ENCODE measurements at places on chromosomes 7 and 10.

DNA sequence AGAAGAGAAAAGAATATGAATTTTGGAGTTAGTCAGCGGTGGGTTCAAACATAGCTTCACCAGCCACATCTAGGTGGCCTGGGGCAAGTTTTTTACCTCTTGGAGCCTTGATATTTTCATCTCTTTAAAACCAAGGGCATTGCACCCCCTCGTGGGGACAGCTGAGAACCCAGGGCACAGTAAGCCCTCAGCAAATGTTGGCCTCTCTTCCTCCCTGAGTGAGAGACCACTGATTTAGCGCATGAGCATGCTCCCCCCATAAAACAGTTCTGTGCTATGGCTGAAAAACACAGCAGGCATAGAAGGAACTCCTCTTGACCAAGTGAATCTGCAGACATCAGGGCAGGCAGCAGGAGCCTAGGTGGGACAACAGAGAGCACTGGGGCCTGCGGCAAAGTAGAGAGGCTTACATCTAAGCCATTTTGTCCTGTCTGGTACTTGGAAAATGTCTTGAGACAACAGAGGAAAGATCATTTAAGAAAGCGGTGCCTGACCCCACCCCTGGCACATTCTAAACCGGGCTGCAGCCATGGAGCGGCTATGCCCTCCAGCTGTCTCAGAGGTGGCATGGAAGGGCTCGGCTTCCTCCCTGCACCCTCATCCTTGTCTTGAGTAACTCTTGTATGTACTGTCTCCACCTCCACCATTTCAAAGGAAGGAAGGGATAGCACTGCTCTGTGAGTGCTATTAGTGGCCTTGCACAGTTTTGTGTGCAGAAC lies 94.7 kb downstream of the ARHGAP22 start:
- DNase-seq, result no peak

DNA sequence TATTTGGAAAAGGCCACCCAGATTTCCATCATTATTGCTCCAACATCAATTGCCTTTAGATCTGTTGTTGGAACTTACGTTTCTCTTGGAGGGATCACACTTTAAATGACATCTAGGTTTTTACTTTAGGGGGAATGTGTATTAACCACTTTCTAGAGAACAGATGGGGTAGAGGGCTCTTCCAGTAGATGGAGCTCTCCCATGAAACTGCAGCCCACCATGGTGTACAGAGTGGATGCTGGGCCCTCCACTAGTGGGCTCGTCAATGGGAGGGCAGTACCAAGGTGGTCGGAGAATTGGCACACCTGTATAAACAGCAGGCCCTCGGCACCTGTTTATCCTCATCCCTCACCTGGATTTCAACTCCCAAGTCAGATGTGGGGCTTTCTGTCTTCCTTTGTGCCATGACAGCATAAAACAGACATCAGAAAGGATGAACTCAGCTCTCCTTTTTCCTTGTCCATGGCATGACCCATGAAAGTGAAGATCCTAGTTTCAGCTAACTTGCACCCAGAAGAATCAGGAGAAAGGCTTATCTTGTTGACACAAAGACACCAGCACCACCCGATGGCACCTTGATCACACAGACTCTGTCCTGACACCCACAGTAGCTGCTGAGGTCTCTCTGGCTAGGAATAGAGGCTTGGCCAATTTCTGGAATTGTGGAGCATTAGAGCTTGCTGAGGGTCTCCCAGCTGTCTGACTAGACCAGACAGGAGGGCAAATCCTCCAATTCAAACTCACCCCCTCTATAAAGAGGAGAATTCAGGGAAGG lies 150.5 kb downstream of the CYP26A1 start:
- DNase-seq, result no peak

- DNase-seq, result no peak
Measured at GRCh38 chr10:21049482-21049881, 152.4 kb upstream of the NEBL start.

DNA sequence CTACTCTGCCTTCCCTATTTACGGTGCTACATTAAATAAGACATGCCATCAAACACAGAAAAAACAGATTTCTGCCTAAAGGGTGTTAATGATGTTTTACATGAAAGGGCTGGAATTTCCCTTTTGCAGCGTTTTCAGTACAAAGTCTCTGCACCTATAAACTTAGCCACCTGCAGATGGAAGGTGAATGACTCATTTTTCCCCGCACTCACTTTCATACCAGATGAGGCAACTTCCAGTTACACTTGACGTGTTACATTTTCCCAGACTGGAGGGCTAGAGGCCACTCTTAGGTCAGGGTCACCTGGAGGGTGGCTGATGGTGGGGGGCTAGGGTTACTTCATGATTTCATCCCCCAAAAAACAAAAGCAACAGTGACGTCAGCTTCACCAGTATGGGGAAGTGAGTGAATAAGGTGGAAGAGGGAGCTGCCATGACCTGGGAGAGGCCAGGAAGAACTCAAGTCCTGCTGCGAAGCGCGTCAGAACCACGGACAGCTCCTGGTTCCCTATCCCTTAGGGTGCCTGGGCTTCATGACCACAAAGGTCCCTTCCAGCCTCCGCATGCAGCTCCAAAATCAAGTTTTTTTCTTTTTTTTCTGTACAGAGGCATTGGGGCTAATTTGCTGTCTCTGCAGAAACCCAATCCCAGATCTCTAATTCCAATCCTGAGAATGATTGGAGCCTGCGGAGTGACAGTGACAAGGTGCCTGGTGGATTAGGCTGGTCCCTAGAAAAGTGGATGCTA lies 94.0 kb downstream of the ADARB2 start:
- no peak for DNase-seq

GRCh38 chr7:132108563-132108962 lies 467.7 kb downstream of the PLXNA4 start:
- no peak for DNase-seq

DNA sequence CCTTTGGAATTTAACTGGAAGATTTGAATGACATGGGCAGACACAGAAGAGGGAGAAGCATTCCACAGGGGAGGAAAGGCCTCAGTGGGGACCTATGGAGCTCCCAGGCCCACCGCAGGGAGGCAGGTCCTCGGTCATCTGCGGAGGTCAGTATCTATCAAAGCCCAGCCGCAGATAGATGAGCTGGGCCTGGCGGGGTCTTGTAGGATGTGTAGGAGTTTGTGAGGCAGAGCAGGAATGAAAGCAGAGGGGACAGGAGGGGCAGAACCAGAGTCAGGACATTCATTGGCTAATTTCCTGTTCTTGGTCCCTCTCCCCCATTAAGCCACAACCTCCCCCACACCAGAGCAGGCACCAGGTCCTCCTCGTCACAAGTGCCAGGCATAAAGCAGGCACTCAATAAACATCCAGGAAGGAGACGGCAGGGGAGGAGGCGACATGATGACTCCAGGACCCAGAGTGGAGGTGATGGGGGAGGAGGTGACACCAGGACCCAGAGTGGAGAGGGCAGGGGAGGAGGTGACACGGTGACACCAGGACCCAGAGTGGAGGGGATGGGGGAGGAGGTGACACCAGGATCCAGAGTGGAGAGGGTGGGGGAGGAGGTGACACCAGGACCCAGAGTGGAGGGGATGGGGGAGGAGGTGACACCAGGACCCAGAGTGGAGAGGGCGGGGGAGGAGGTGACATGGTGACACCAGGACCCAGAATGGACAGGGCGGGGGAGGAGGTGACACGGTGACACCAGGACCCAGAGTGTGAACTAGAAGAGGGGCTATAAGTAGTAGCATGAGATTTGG lies 83.7 kb upstream of the PDGFA start:
- DNase-seq, result peak; percentile 63

DNA sequence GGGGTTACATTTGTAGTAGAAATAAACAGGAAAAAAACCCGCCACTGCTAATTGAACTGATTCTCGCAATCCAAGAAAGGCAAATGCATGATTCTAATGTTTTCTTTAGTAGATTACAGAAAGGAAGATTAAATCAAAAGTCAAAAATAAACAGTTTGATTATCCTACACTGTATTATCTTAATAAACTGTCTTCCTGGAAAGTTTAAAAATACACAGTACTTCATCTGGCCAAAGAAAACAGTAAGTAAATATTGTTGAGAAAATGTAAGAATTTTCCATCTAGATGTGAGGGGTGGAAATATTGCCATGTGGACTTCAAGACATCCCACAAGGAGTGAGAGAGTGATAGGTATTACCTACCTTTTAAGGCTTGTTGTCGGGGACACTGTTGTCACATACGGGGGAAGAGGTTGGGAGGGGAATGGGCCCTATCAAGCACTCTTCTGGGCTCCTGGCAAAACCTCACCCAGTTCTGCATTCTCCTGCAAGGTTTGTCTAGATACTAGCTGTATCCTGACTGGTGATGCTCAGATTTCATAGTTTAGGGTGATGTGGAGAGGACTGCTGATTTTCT lies 17.8 kb downstream of the GRK5 start:
- no peak for DNase-seq

GRCh38 chr7:133999178-133999577 lies 128.0 kb upstream of the LRGUK start:
- no peak for DNase-seq

DNA sequence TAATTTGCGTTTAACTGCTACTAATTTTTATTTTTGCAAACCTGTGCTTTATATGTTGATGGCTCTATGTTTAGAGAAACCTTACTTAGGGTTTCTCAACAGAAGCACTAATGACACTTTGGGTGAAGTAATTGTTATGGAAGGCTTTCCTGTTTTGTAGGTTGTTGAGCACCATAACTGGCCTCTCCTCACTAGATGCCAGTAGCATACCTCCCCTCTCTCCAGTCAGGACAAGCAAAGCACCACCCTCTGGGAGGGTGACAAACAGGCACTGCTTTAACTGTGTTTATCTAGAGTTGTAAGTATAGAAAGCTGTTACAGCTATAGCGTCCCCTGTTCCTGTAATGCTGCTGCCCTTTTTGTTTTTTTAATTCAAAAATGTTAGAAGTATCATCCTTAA lies 60.9 kb downstream of the WAC start:
- DNase-seq, result no peak

DNA sequence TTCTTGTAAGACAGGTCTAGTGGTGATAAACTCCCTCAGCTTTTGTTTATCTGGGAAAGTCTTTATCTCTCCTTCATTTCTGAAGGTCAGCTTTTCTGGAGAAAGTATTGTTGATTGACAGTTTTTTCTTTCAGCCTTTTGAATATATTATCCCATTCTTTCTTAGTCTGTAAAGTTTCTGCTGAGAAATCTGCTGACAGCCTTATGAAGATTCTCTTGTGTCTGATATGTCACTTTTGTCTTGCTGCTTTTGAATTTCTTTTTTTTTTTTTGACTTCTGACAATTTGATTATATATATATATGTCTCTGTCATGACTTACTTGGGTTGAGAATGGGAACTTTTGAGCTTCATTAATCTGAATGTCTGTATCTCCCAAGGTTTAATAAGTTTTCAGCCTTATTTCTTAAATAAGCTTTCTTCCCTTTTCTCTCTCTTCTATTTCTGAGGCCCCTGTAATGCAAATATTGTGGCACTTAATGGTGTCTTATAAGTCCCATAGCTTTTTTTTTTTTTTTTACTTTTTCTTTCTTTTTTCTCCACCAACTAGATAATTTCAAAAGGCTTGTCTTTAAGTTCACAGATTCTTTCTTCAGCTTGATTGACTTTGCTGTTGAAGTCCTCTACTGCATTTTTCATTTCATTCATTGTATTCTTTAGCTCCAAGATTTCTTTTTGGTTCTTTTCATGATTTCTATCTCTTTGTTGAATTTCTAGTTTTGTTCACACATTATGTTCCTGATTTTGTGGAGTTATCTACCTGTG lies 81.4 kb upstream of the IL6 start:
- no peak for DNase-seq

All from CD4-positive, alpha-beta T cell treated with Interleukin-2 at 100 ng/mL for 4 hours (primary cell).